Fibroblast of villous mesenchyme (primary cell): ENCODE measurements at places on chromosomes 5 and 9. TPM values are rescaled to one million over a fixed set of nuclear protein-coding genes. Genes with fewer than 3 reads are reported as not detected.

DNA sequence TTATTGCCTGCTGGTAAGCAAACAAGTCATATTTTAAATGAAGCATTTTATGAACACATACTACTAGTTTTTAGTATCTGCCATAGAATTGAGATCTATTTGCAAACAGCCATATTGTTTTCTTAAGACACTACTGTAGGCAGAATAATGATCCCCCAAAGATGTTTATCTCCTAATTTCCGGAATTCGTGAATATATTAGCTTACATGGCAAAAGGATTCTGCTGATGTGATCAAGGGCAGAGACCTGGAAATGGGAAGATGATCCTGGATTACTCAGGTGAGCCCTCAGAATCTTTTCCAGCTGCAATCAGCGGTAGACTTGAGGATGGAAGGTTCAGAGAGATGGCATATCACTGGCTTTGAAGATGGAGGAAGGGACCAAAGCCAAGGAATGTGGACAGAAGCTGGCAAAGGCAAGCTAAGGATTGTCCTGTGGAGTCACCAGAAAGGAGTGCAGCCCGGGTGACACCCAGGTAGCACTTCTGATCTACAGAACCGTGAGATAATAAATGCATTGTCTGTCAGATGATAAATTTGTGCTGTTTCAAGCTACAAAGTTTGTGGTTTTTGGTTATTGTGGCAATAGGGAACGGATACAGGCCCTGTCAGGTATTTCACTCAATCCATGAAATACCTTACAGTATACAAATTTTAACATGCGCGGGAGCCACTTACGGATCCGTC is 1.0 kb upstream of the ERCC6L2 start:
- DNase-seq, result no peak

DNA sequence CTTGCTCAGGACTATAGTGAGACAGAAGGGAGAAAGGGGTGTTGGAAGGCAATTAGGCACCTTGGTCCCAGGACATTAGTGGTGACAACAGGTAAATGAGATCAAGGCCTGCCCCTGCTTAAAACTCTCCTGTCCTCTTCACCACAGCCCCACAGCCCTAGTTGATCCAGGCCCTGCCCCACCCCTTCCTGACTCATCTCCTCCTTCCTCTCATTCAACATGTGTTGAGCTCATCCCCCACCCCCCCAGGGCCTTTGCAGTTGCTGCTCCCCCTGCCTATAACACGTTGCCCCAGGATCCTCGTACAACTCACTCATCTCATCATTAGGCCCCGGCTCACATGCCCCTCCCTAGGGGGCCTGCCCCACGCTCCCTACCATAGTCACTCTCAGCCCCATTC is 66.8 kb downstream of the TSPAN17 start:
- no peak for DNase-seq

- DNase-seq, result no peak
Observed at GRCh38 chr9:14515571-14516198, 177.5 kb downstream of the ZDHHC21 start.

DNA sequence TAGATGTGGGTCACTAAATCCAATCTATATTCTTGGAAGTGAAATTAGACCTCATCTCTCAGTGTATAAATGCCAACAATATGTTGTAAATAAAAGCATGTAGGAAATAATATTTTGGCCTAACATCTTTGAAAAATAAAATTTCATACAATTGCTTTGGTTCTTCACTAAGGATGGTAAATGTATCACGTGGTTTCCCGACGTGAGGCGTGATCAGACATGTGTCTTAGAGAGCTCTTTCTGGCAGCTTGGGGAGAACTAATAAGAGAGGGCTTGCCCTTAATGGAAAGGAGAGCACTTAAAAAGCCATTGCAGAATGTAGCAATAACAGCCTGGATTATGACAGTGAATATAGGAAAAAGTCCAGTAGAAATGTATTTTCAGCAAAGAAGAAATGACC is 602.6 kb downstream of the CDH12 start:
- DNase-seq, result no peak

DNA sequence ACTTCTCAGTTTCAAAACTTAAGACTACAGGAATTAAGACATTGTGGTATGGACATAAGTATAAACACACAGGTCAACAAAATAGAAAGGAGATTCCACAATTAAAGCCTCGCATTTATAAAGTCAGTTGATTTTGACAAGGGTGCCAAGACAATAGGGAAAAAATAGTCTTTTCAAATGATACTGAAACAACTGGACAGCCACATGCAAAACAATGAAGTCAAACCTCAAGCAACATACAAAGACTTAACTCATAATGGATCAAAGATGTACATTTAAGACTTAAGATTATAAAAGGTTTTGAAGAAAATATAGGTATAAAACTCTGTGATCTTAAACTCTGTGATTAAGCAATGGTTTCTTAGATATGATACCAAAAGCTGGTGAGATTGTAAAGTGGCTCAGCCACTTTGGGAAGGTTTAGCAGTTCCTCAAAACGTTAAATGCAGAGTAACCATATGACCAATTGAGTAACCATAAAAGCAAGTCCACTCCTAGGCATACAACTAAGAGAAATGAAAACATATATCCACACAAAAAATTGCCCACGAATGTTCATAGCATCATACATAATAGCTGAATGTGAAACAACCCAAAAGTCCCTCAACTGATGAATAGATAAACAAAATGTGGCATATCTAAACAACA is 22.0 kb downstream of the HINT1 start:
- no peak for DNase-seq

DNA sequence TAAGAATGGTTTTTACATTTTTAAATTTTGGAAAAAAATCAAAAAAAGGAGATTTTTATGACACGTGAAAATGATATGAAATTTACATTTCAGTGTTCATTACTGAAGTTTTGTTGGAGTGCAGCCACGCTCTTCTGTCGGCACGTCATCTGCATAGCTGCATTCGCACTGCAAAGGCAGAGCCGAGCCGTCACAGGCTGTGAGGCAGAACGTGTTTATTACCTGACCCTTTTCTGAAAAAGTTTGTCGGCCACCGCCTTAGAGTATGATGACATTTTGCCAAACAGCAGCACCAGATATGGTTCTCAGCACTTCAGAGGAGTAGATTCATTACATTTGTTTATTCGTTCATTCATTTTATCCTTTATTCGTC is 24.1 kb downstream of the HRH2 start:
- DNase-seq, result no peak

GRCh38 chr9:111474385-111474784 is 9.8 kb downstream of the ECPAS start:
- no peak for DNase-seq

- no peak for DNase-seq
Observed at GRCh38 chr5:35618781-35619180, 1.1 kb downstream of the SPEF2 start.

GRCh38 chr9:13616491-13617035 is 337.1 kb upstream of the MPDZ start:
- no peak for DNase-seq

GRCh38 chr5:61363401-61364114 is 31.5 kb downstream of the ZSWIM6 start:
- DNase-seq, result no peak

DNA sequence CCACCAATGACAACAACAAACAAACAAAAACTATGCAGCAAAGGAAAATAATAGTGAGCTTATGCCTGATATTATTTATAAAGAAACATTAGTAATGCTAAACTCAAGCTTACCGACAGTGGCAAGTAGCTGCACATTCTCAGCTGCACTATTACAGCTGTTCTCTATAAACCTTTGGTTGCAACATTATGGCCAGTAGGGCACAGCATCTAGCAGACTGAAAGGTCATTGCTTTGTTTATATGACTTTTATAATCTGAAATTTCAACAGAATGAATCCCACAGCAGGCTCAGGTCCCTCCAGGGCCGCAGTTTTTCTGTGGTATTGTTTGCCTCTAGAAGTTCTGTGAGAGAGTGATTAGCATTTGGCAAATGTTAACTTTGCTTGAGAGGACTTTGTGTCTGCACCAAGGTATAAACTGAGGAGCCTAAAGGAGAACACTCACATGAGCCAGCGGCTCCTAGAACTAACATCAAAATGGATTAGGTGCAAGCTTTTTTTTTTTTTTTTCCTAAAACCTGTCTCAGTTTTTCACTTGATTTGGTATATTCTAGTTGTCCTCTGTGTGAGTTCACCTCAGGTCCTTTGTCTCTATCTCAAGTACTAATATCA is 58.3 kb downstream of the IZUMO3 start:
- peak; percentile 8 for DNase-seq

DNA sequence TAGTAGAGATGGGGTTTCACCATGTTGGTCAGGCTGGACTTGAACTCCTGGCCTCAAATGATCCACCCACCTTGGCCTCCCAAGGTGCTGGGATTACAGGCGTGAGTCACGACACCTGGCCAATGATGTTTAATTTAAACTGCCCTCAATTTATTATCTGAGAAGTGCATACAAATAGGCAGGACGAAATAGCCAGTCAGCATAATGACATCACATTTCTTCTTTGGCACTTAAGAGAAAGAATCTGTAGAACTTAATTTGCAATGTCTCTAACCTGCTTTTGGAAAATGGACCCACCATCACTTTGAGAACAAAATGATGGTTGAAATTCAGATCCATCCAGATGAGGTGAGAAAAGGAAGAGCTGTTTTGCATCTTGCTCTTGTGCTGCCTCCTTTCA is 52.5 kb upstream of the ZNF608 start:
- DNase-seq, result no peak

- peak; percentile 79 for DNase-seq
Observed at GRCh38 chr9:114177423-114178064, 22.2 kb downstream of the COL27A1 start.

DNA sequence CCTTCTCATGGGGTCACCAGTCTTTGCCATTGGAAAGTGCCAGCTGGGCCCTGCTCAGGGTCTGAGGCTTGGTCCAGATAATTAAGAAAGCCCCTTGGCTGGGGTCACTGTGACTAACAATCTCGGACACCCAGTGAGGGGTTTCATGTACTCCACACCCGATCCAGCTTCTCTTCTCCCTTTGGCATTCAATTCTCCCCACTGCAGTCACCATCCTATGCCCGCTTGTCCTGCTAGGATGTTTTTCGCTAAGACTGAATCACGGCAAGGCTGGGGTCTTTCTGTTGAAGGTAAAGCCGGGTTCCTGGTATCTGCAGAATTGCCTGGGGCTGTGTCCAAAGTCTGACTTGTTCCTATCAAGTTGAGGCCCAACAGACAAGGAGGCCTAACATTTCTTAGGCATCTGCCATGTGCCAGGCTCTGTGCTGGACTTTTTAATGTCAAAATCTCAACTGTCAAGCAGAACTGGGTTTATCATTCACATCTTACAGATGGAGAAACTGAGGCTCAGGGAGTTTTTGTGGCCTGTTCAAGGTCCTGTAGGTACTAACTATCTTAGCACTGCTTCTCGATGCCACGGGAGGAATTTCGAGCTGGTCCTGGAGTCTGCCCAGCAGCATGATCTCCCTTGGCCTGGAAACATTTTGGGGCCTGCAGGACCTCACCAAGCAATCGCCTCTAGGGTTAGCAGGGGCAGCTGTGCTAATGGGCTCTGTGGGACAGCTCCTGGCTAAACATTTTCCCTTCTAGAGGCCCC is 142.0 kb upstream of the ALDH1B1 start:
- DNase-seq, result no peak

DNA sequence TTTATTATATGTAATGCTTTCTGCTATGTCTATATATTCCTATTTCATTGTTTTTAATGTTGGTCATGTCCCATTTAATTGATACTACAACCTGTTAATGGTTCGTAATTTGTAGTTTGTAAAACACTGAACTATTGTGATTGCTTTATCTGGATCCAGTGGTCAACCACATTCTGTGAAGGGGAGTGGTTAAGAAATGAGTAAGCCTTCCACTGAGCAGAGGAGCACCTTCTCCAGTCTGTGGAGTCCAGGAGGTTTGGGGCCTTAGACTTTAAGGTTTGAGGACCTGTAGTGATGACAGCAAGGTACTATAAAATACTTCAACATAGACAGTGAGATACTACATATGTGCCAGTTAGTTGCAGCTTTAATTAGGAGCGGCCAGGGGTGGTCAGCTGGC is 67.7 kb upstream of the RAD23B start:
- peak; percentile 20 for DNase-seq

DNA sequence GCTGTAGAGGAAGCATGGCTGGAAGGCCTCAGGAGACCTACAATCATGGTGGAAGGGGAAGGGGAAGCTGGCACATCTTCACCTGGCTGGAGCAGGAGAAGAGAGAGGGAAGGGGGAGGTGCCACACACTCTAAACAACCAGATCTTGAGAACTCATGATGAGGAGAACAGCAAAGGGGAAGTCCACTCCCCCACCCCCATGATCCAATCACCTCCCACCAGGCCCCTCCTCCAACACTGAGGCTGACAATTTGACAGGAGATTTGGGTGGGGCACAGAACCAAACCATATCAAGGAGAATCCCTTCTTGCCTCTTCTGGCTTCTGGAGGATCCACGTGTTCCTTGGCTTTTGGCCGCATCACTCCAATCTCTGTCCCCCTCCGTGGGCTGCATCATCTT is 13.1 kb upstream of the CMBL start:
- no peak for DNase-seq

GRCh38 chr9:130138791-130139190 is 33.4 kb upstream of the NCS1 start:
- peak; percentile 93 for DNase-seq

- peak; percentile 86 for DNase-seq
Observed at GRCh38 chr5:149455889-149456409, 76.9 kb upstream of the IL17B start.

GRCh38 chr5:65738305-65738704 is 16.3 kb downstream of the NLN start:
- DNase-seq, result no peak

IFNE gene
- 1.7 and 2.3 TPM in 2 replicates for total RNA-seq

IFNB1 gene
- not detected in 2 replicates for total RNA-seq

FOXD4L6 gene
- under 0.01 TPM in 1 of 2 replicates, not detected in the other for total RNA-seq

ARHGEF39 gene
- 0.97 and 3.0 TPM in 2 replicates for total RNA-seq

AGXT2 gene
- total RNA-seq, result under 0.01 TPM in 1 of 2 replicates, not detected in the other

GRM6 gene
- total RNA-seq, result not detected in 2 replicates

FAF2 gene
- total RNA-seq, result 37.0 and 59.2 TPM in 2 replicates

F12 gene
- 0.43 and 0.64 TPM in 2 replicates for total RNA-seq

INSL6 gene
- total RNA-seq, result 0.43 and 0.64 TPM in 2 replicates
